ENCODE measurements at places on chromosomes 1 and 21.

DNA sequence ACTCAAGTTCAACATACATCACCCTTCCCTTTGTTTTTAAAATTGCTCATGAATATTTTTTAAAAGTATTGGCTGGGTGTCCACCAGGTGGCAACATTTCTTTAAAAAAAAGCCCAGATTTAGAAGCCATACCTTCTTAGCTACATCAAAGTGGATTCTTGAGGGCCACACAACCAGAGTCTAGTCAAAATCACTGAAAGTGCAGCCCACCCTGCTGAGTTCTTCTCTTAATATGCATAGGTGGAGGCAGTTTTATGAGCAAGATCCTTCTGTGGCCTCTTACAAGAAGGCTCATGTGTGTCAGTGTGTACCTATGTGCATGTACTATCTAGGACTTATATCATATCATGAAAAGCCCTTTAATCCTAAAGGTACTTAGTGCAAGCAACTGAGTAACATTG lies 16.9 kb upstream of the GNG12 start:
- DNase-seq: peak; percentile 21

DNA sequence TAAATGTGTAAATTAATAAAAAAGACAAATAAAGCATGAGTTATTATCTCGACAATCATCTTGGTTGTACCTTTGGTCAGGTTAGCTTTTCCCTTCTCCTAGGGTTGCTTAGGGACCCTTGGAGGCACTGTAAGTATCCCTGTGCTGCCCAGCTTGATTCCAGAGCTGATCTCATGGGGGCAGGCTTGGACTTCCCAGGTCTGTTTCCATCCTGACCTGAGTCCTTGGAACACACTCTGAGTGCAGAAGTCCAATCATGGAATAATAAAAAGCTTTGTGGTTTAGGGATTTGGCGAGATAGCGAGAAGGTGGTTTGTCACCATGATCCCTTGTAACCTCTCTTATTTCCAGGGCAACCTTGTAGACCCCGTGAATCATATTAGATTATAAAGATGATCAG lies 18.7 kb upstream of the PAPPA2 start:
- DNase-seq: no peak

DNA sequence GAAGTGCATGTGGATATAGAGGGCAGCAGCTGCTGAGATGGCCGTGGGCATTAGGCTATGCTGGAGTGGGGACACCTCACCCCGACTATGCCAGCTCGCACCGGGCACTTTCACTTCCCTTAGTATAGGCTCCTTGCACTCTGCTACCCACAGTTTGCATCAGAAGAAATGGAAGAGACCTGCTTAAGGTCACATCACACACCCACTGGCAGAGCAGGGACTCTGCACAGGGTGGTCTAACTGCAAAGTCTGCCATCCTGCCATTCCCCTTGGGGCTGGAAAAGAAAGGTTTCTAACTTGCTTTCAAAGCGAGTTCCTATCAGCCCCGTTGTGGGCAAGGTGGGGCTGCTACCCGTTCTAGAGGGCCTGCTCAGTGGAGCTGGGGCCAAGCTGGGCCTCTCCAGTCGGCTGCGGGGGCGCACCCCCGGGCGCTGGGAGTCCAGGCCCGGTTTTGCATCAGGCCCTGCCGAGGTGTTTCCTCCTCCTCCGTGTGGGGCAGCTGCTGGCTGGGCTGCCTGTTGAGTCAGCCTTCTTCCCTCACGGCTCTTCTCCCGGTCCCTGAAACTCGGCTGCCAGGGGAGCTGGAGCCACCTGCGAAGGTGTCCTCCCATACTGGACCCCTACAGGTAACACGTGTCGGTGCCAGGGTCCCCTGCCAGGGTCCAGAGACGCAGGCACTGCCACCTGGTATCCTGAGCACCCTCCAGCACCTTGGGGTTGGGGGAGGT lies at the start of gene SYTL1:
Gene SYTL1, plus strand, starts transcription at position 498 of the 728 bp plus-strand sequence. CDS start 3,313 bp downstream, outside the sequence.
- peak; percentile 76 for DNase-seq

- DNase-seq: no peak
Measured at GRCh38 chr1:113983391-113983790, 4.1 kb downstream of the OLFML3 start.

- no peak for DNase-seq
Measured at GRCh38 chr1:52424813-52425212, 20.4 kb downstream of the PRPF38A start.

- no peak for DNase-seq
Measured at GRCh38 chr21:33362044-33362555, 37.3 kb downstream of the IFNAR1 start.

- no peak for DNase-seq
Measured at GRCh38 chr1:243465081-243465480, 209.2 kb downstream of the SDCCAG8 start.

DNA sequence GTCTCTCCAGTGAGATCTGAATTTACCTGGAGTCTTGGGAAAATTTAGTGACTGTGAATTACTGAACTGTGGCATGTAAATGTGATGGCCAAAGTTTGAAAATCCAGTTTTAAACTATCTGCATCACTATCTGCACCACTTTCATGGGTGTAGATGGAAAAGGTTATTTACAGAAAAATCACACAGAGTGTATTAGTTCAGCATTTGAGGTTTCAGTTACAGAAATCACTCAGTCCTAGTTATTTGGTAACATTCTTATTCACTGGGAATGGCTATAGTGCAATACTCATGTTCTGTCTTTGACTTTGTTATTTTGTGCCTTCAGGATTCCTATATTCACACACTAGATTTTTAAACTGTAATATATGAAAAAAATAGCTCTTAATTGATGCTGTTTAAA lies 60.6 kb upstream of the IFI44L start:
- DNase-seq: no peak

- no peak for DNase-seq
Measured at GRCh38 chr1:80925130-80925805, 875.5 kb upstream of the ADGRL2 start.

DNA sequence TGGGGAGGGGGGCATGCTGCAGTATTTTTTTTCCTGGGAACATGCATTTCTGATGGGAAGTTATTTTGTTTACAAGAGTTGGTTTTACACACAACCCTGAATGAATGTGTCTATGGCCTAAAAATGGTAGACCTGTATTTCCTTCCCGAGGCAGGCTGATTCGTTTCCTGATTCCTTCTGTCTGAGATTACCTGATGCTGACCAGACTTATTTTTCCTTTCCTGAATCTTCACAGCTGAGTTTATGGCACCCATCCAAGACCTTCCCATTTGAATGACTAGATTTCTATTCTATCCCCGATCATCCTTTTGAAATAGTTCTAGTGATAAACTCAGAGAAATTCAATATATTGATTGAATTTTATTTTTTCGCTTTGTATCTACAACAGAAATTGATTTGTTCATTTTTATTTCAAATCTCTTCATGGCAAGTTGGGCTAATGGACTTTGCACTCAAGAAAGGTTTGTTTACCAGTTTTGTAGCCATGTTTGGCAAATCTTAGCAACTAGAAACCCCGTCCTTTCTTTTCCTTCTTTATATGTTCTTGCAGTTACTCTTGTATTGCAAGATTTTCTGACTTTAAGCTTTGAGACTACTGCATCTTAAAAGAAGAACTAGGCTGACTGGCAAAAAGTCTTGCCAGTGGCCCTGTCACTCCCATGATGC lies 15.9 kb upstream of the PLEKHM2 start:
- DNase-seq: no peak
